ENCODE measurements at places on chromosomes 1 and 21.

DNA sequence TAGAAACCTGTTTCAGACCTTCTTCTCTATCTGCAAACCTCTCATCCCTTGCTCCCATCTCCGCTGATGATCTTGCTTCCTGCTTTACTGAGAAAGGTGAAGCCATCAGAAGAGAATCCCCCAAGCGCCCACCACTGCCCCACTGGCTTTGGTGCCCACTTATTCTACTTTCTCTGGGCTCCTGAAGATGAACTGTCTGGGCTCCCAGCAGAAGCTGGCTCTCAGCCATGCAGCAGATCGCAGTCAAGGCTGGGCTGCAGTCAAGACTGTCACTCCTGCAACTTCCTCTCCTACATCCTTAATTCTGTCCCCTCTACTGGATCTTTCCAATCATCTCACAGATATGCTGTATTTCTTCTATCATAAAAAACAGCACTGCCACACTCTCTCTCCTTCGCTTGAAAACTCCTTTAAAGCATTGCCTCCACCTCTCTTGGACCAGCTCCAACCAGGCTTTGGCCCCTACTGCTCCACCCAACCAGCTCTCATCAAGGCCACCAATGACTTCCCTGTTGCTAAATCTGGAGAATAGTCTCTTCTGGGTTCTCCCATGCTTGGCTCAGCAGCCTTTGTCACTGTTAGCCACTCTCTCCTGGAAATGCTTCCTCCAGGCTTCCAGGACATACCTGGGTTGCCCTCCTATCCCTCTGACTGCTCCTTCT is 25.8 kb downstream of the TRIM62 start:
- DNase-seq = no peak

GRCh38 chr21:42282021-42282420 is 33.2 kb downstream of the TFF3 start:
- no peak for DNase-seq

- no peak for DNase-seq
Observed at GRCh38 chr1:15820478-15820877, 13.0 kb upstream of the UQCRHL start.

- no peak for DNase-seq
Observed at GRCh38 chr1:68936530-68936929, 439.6 kb upstream of the DEPDC1 start.

DNA sequence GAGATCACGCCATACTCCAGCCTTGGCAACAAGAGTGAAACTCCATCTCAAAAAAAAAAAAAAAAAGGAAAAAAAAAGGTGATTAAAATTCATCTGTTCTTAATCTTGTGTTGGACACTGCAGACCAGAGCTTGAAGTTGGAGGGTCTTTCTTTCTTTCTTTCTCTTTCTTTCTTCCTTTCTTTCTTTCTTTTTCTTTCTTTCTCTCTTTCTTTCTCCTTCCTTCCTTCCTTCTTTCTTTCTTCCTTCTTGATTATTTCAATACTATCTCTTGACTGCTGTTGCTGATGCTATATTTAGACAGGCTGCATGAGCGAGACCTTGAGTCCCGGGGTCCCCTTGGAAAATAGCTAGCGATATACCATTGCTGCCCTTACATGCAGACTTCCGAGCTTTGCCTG is 107.4 kb upstream of the ADAR start:
- no peak for DNase-seq

GRCh38 chr1:188782220-188782841 is 1695.3 kb downstream of the BRINP3 start:
- DNase-seq = no peak

DNA sequence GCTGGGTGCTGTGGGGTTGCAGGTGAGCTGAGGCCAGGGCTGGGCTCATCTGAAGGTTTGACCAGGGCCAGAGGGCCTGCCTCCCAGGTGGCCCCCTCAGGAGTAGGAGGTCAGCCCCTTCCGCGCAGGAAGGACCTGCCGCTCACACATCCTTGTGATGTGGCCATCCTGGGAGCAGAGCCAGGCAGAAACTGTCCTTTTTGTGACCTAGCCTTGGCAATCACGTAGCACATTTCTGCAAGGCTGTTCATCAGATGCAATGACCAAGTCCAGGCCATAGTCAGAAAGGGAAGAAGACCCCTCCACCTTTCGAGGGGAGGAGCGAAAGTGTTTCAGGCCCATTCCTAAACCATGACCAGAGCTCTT is 55.5 kb upstream of the TRAPPC10 start:
- no peak for DNase-seq

- DNase-seq = no peak
Observed at GRCh38 chr1:164796916-164797315, 237.9 kb downstream of the PBX1 start.

Data from uterus (tissue), 4 donors.